ENCODE measurements at places on chromosomes 5 and 9. TPM values are rescaled to one million over a fixed set of nuclear protein-coding genes. Genes with fewer than 3 reads are reported as not detected.

Gene OSMR
- 69.0 TPM for total RNA-seq

- DNase-seq: no peak
These were observed 102.4 kb downstream of the DAPK1 start for GRCh38 chr9:87599901-87600610.

GRCh38 chr9:129008986-129009583 lies 19.0 kb downstream of the SH3GLB2 start:
- no peak for DNase-seq

- no peak for DNase-seq
These were observed 1817.2 kb upstream of the CDH9 start for GRCh38 chr5:28855626-28856025.

GRCh38 chr9:120820095-120820494 lies 22.6 kb downstream of the PSMD5 start:
- DNase-seq: no peak

DNA sequence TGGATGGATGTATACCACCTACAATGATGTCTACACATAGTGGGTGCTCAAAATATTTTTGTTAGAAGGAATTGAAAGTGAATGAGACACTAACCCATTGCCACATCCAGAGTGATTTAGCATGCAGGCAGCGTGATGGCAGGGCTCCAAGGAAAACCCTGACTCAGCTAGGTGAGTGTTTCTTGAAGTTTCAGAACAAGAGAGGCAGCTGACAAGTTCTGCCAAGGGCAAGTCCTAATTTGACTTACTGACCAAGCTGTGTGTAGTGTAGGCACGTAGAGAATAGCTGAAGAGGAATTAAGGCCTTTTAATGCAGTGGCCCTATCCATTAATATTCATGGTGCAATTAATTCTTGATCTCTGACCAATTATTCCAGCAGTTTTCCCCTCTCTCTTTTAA lies 107.8 kb upstream of the ATP10B start:
- DNase-seq: no peak

DNA sequence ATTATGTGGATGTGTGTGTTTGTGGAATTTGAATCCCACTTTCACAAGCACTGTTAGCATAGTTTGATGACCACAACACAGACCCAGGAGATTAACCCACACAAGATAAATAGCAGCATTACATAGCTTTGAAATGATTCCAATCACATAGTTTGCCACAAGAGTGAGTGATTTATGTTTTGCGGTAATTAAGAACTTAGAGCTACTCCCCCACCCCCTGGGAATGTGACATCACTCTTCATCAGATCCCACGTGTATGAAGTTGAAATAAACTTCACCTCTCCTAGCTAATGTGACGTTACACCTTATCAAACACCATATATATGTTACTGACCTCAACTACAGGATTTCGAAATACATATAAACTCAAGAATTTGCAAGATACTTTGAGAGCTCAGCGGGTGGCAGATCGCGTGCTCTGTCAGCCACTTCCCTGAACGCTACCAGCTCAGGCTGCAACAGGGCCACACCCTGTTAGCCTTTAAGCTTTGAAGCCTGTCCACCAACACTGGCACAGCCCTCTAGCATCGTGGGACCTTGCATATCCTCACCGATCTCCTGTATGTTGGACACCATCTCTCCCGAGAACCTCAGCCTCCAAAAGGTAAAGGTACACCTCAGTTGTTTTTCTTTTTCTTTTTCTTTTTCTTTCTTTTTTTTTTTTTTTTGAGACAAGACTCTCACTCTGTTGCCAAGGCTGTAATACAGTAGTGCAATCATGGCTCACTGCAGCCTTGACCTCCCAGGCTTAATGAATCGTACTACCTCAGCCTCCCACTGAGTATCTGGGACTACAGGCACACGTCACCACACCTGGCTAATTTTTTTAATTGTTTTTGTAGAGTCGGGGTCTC lies 1.7 kb upstream of the AGTPBP1 start:
- no peak for DNase-seq
